ENCODE measurements at places on chromosomes 1 and 21. TPM values are rescaled to one million over a fixed set of nuclear protein-coding genes. Genes with fewer than 3 reads are reported as not detected.

DNA sequence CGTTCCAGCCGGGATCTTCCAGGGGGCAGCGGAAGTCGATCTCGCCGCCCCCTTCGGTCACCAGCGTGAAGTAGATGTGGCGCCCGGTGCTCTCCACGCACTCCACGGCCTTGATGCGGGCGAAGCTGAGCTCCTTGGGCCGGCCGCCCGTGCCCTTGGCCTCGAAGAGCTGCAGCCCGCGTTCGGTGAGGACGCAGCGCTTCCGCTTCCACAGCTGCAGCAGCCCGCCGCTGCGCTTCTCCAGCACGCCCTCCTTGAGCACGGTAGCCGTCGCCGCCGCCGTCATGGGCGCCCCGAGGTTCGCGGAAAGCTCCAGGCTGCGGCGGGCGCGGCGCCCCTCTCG is 516 bp downstream of the PHLDA3 start:
- no peak for DNase-seq

DNA sequence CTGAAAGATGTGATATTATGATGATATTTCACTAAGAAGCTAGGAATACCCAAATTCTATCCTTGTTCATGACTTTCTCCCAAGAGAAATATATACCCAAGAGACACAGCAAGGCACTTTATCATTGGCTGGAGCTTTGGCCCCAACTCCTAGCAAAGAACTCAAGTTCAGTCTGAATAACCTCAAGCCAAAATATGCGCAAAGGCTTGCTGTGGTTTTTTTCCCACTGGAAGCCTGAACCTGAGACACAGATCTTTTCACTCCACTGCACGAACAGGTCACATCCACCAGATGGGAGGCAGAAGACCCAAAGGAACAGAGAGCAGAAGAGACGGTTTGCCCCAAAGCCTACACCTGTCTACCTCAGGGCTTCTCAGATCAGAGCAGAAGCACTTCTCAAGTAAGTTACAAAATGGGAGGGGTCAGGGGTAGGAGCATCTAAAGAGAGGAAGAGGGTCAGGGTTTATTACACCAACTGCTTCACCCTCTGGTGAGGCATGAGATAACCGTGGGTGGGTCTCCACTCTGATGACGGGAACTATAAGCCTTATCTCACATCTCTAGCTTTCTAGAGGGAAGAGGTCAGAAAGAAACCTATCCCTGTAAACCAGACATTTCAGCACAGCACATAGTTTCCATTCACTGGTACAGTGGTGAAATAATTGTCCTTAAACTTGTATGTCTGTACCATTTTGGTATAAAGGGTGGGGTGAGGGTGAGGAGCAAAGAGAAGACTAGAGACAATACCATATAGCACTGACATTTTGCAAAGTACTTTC is 17.1 kb upstream of the CDC42BPA start:
- DNase-seq, result no peak

DNA sequence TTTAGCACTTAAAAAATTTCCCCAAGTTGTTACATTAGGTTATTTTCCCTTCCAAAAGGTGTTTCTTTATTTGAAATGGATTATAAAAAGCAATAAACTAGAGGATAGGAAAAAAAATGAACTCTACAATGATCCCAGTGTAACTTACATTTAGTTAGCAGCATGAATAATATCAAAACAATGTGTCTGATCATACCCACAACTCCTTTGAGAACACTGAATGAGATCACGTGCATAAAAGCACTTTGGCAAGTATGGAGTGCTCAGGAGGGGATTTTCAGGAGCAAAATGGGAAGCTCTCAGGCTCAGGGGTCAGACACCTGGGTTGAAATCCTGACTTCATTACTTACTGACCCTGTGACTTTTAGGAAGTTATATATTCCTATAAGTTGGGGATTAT is 369.7 kb upstream of the PROX1 start:
- DNase-seq, result no peak

DNA sequence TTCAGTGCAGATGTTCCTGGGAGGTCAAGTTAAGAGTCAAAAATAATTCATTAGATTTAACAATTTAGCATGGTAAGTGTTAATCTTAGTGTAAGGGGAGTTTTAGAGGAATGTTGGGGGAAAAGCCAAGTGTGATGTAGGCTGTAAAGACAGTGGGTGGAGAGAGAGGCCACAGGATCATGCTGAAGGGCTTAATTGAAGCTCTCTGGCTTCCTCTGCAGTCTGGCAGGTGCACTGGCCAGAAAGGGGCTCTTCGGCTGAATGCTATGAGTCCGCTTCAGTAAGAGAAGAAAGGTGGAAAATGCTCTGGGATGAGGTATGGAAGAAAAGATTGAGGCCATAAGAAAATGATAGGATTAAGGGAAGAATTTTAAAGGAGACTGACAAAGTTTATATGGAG is 3.0 kb downstream of the BRDT start:
- no peak for DNase-seq

DNA sequence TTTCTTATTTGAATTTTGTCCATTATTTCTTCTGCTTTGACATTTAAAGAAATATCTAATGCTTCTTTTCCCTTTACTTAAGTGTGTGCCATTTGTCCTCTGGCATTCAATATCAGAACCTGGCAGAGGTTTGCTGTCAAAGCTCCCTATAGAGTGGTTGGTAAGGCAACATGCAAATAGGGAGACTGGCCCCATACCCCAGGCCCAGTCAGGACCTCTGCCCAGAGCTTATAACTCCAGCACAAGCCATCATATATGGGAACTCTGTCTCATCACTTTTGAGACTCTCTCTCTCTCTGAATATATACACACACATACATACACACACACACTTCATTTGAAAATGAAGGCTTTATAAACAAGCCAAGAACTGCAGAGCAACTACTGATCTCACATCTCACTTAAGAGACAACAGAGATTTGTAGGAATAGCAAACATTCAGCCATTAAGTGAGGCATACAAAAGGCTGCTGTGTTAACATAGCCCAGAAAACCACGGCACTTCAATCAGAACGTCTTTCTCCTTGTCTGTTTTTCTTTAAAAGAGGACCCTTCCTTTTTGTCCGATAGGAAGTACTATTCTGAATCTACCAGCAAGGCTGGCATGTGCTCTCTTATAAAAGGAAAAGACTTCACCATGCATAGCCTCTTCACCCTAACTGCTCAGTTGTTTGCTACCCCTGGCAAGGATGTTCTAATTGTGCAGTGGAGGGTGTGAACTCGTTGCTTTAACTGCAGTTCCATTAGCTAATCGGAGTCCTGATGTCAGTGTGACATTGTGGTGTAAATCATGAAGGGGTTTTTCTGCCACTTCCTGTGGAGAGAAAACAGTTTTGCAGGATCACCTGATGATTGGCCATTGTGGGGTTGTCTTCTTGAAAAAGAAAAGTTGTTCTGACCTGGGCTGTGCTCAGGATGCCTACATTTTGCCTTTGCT is 101.7 kb downstream of the NR5A2 start:
- DNase-seq, result no peak

DNA sequence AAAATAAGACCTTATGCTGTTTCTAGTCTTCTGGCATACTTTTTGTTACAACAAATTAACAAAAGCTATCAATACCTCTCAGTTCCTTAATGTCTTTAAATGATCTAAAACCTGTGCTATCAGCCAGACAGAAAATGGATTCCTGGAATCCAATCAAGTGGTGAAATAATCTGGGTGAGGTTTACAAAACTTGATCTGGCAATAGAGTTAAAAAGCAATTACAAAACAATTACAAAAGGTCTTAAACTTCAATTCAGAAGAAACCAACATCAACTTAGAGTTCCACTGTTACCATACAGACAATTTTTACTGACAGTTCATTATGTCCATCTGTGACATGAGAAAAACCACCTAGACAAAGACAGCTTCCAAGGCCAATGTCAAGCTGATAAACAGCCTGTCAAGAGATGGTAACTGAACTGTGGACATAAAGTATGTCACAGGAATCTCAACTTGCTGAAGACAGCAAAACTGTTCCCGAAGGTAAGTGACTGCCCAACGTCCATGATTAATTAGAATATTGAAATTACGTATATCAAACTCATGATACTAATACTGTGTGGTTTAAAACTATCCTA is 17.4 kb downstream of the ZZZ3 start:
- no peak for DNase-seq

DNA sequence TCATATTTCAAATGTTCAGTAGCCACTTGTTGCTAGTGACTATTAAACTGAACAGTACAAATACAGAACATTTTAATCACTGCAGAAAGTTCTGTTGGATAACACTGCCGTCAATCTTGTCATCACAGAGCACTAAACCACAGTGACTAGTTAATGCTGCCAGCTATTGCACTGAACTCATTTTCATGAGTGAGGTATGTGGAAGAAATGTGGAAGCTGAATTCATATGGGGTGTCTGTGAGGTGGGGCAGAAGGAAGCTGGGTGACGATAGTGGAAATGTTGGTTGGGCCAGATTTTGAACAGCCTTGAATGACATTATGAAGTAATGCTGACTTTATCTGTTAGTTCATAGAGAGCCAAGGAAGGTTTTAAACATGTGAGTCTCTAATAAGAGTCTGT is 49.6 kb downstream of the OSBPL9 start:
- DNase-seq, result no peak

- DNase-seq, result no peak
Measured at GRCh38 chr21:43731891-43732711, 13.2 kb downstream of the PDXK start.

GRCh38 chr1:97728436-97728835 is 192.4 kb downstream of the DPYD start:
- no peak for DNase-seq

DNA sequence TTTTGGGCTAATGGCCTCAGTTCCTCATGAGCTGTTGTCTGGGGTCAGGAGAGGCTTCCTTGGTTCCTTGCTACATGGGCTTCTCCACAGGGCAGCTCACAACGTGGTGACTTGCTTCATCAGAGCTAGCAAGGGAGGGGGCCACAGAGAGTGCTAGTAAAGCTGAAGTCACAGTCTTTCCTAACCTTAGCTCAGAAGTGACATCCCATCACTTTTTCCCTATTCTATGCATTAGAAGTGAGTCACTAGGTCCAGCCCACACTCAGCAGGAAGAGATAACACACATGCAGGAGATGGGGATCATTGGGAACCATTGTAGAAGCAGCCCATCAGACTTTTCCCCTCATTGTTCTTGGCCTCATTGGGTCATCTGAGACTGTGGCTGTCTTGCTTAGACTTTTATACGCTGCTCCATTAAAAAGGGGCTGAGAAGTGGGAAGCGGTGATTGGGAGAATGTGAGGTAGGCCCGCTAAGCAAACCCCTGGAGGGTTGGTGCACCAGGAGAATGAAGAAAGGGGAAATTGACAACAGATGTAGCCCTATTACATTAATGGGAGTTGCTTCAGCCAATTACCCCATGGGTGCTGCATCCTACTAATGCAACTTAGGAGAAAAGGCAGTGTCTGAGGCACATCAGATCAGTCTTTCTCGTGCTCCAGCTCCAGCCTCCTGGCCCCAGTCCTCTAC is 22.1 kb upstream of the IGSF21 start:
- DNase-seq, result no peak

- DNase-seq, result peak; percentile 42
Measured at GRCh38 chr1:38003261-38004250, 1.8 kb downstream of the FHL3 start.

- no peak for DNase-seq
Measured at GRCh38 chr1:77468949-77469710, 187.3 kb downstream of the AK5 start.

GRCh38 chr1:183583466-183583865 is 6.8 kb downstream of the NCF2 start:
- DNase-seq, result no peak

DNA sequence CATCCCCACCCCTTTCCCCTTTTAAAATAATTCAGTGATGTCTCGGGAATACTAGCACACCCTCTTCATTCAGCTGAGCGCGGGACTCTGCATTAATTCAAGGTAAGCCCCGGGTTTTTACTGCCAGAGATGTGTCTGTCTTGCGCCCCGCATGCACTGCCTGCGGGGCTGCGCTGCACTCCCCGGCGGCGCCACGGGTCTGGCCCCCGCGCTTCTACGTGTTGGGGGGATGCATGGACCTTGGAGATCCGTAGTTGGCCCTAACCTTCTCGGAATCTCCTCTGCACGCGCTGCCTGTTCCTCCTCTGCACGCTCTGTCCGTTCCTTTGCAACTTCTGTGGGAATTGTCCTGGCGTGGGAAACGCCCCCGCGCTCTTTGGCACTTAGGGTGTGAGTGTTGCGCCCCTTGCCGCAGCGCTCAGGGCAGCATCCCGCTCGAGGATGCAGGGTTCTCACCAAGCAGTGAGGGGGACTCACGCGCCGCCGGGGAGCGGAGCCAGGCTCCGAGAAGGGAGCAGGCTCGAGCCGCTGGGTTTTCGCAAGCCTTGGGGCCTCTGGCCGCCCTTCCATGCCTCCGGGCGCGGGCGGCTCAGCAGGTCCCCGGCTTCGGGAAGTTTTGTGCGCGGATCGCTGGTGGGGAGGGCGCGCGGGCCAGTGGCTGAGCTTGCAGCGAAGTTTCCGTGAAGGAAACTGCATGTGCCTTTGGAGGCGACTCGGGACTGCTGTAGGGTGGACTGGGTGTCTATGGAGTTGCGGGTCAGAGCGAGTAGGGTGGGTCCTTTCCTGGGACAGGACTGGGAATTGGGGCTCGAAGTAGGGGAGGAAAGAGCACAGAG is 165.1 kb upstream of the CACNA1E start:
- no peak for DNase-seq

GRCh38 chr21:28751176-28751575 is 241.5 kb downstream of the LTN1 start:
- DNase-seq, result no peak

GRCh38 chr1:51635615-51636014 is 18.7 kb downstream of the OSBPL9 start:
- DNase-seq, result no peak

DNA sequence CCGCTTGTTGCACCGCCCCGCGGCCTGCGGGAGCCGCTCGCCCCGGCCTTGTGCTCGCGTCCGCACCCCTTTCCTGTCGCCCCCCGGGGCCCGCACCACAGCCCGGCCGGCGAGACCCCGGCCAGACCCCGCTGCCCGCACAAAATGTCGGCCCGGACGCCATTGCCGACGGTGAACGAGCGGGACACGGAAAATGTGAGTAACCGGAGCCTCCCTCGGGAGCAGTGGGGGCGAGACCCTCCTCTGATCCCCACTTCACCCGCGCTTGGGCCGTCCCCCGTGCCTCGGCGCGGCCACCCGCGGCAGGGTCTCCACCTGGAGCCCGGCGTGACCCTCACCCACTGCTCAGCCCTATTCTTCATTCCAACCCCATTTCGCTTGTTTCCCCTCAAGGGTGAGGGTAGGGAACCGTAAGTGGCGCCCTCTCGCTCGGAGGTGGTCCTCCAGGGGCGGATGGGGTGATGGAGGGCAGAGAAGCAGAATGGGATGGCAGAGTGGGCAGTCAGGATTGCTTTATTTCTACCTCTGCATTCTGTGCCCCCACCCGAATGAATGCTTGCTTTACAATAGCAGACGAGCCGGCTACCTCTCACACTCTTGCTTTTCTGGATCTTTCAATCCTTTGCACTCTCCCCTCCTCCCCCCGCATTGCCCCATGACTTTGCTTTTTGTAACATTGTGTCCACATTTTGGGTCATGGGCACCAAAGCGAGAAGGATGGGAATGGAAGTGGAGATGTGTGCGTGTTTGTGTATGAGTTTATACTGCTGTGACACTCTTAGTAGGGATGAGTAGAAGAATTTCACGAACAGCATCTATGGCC is 954 bp downstream of the MARK1 start:
- no peak for DNase-seq

- DNase-seq, result no peak
Measured at GRCh38 chr1:1420654-1421141, 378 bp downstream of the ANKRD65 start.

GRCh38 chr21:14046401-14046800 is 164.4 kb downstream of the LIPI start:
- no peak for DNase-seq

TNFSF18 gene
- total RNA-seq, result not detected

PCP4L1 gene
- total RNA-seq, result 2.6 TPM

S100B gene
- 1.0 TPM for total RNA-seq

MCOLN3 gene
- 4.0 TPM for total RNA-seq

SAMSN1 gene
- total RNA-seq, result 2.8 TPM

ATP8B2 gene
- total RNA-seq, result 11.9 TPM

OVAAL gene
- not detected for total RNA-seq

Measured in left colon (tissue), 2 donors.